Stimulated activated CD4-positive, alpha-beta T cell treated with anti-CD3 and anti-CD28 coated beads, Interleukin-15, amount 100 ng/mL, for 1 hour (primary cell): ENCODE measurements at places on chromosomes 6 and 20.

DNA sequence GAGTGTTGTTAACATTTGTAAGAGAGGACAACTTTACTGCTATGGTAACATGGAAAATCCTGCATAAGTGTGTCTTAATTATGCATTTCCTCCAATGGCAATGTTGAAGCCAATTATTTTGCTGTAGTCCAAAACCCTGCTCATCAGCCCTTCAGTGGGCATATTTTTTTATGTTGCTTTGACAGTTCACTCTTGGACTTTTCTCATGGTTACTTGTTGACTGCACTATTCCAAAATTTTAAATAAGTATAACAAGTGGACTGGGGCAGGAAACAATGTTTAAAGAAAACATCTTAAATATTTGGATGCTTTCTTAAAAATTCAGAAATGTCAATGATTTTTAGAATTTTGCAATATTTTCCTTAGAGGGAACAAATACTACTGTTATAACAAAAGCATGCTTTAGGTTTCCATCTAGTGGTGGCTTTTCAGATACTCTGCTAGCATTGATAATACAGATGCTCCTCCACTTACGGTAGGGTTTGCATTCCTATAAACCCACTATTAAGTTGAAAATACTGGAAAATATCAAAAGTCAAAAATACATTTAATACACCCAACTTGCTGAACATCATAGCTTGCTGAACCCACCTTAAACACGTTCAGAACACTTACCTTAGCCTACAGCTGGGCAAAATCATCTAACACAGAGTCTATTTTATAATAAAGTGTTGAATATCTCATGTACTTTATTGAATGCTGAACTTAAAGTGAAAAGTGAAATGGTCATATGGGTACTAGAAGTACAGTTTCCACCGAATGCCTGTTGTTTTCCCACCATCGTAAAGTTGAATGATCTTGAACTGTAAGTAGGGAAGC lies 86.4 kb downstream of the ADGRG6 start:
- no peak for DNase-seq

- DNase-seq: no peak
Observed at GRCh38 chr6:72205500-72205899, 319.1 kb downstream of the RIMS1 start.

- DNase-seq: peak; percentile 54
Observed at GRCh38 chr6:106520711-106521401, 108.4 kb downstream of the RTN4IP1 start.

- DNase-seq: no peak
Observed at GRCh38 chr6:122653094-122653493, 42.9 kb downstream of the PKIB start.

- DNase-seq: no peak
Observed at GRCh38 chr6:161542346-161542980, 268.6 kb upstream of the AGPAT4 start.

DNA sequence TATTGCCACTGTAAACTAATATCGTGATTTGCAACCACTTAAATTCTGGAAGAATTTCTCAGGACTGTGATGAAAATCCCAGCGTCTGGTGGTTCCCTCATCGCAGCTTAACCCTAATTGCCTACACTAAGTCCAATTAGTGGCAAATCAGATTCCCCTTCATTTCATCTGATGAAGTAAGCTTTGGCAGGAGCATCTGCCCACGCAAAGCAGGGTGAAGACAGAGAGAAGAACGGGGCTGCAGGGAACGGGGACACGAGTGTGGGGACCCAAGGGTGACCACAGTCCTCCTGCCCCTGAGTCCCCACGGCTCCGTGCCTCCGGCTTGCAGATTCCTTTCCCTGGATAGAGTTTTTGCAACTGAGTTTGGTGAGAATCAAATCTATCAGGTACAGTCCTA lies 159.5 kb downstream of the LY86 start:
- no peak for DNase-seq

GRCh38 chr20:17471606-17472187 lies 59.5 kb downstream of the BFSP1 start:
- no peak for DNase-seq

DNA sequence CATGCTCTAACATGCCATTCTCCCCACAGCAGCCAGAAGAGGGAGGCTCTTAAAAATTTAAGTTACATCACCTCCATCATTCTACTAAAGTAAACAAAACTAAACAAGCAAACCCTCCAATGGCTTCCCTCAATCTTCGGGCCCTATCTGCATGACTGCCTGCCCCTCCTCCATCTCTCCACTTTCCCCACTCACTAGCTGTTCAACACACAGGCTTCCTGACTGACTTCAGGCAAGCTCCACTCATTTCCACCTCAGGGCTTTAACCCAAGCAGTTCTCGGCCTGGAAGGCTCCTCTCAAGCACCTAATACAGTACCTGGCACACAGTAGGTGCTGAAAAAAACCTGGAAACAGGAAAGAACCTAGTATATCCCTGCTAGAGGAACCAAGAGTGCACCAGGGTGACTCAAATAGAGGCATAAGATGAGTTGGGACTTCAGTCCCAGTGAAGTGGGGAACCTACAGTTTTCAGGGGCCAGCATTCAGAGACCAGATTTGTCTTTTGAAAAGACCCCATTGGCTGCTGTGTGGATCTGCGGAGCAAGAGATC lies 2.8 kb downstream of the AHCY start:
- no peak for DNase-seq

DNA sequence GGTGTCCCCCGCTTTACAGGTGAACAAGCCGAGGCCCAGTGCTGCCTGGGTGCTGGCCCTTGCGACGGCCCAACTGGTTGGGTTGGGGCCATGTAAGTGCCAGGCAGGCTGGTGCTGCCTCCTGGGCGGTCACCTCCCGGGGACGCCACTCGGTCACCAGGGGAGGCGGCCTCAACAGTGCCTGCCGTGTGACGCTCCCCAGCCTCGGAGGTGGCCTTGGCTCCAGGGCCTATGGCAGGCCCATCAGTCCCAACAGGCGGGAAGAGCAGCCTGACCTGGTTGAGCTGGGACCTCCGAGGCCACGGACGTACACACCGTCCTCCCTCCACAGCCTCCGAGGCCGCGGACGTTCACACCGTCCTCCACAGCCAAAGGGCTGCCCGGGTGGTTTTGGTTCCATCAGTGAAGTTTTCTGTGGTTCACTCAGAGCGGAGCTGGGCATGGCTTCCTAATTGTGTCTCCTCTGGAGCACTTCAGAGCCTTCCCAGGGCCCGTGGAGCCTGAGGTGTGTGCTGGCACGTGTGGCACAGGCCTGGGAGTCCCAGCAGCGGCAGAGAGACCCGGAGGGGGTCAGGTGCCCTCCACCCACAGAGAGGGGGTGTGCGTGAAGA lies 19.3 kb upstream of the SLCO4A1 start:
- no peak for DNase-seq

GRCh38 chr6:99822741-99823512 lies 171.1 kb downstream of the MCHR2 start:
- no peak for DNase-seq

- no peak for DNase-seq
Observed at GRCh38 chr6:132504757-132505156, 8.2 kb downstream of the STX7 start.

DNA sequence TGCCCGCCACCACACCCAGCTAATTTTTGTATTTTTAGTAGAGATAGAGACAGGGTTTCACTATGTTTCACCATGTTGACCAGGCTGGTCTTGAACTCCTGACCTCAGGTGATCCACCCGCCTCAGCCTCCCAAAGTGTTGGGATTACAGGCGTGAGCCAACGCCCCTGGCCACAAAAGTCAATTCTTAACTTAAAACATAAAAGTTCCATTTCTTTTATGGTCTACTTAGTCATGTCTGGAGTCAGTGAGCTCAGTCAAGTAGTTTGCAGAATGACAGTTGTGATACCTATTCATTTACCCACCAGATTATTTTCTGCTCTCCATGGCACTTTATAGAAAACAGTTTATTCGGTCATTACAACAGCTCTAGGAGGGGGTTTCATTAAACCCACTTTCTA lies 103.1 kb upstream of the ESR1 start:
- no peak for DNase-seq

GRCh38 chr20:4720977-4721349 lies 746 bp upstream of the PRND start:
- no peak for DNase-seq

DNA sequence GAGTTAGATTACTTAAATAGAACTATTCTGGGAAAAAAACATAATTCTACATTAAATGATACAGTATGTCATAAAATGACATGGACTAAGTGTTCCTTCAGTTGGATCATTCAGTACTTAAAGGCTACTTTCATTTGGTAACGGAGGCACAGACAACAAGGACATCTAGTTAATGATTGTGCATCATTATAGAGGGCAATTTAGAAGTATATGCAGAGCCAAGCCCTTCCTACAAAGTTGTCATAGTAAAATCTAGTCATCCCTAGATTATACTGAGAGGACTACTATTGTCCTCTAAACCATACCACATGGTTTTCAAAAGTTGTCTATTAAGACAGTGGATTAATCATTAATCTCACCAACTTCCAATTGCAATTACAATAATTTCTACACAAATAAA lies 53.9 kb upstream of the STXBP5 start:
- DNase-seq: no peak

- no peak for DNase-seq
Observed at GRCh38 chr6:119322034-119322433, 27.5 kb downstream of the MAN1A1 start.

- no peak for DNase-seq
Observed at GRCh38 chr6:110882274-110882619, 7.7 kb downstream of the AMD1 start.

GRCh38 chr6:151914484-151914883 lies 107.0 kb downstream of the ESR1 start:
- no peak for DNase-seq

- DNase-seq: no peak
Observed at GRCh38 chr6:40634429-40634828, 47.3 kb upstream of the LRFN2 start.

DNA sequence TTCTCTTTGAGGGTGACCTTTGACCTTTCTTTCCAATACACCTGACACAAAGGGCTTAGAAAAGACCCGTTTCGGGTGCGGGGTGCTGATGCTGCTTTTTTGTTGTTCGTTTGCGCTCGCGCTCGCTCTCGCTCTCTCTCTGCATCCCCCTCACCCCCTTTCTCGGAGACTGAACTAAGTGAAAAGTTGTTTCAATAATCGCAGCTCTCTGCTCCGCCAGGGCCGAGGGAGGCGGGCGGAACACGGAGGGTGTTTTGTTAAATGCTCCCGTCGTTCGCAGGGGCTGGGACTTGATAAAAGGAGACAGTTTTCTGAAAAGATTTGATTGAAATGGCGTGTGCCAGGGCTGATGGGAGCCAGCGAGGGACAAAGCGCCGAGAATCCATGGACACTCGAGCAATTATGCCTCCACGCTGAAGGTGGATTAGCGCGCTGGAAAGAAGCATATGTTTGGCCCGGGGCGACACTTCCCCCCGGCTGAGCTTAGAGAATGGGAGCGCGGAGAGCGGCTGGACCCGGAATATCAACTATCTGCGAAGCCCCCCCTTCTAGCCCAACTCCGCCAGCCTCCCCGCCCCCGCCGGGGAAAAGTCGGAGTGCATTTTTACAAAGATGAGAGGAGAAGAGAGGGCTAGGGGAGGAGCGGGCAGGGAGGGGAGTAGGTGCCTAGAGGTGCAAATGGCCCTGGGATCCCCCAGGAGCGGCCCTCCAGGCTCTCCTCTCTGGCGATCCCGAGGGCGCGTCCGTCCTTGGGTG lies 25.0 kb downstream of the TFAP2A start:
- DNase-seq: no peak

- no peak for DNase-seq
Observed at GRCh38 chr6:112286010-112286409, 31.6 kb upstream of the LAMA4 start.

GRCh38 chr6:10406556-10406955 lies 8.3 kb downstream of the TFAP2A start:
- no peak for DNase-seq

GRCh38 chr20:8116067-8116811 lies 15.8 kb upstream of the PLCB1 start:
- no peak for DNase-seq

DNA sequence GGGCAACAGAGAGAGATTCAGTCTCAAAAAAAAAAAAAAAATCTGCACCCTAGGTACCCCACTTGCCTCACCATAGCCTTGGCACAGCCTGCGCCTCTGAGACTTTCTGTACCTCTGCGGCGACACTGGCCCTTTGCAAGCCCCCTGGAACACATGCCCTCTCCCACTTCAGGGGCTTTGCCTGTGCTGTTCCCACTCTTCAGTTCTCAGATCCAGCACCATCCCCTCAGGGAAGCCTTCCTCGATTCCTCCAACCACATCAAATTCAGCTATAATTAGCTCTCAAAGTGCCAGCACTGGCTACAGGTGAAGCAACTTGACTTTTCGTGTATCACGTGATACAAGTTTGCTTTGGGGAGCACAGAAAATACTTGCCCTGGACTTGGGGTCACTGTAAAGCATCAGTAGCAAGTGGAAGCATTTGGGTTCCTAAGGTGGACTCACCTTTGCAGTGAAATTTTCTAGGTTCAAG lies 2.1 kb upstream of the UBE2V1 start:
- no peak for DNase-seq

DNA sequence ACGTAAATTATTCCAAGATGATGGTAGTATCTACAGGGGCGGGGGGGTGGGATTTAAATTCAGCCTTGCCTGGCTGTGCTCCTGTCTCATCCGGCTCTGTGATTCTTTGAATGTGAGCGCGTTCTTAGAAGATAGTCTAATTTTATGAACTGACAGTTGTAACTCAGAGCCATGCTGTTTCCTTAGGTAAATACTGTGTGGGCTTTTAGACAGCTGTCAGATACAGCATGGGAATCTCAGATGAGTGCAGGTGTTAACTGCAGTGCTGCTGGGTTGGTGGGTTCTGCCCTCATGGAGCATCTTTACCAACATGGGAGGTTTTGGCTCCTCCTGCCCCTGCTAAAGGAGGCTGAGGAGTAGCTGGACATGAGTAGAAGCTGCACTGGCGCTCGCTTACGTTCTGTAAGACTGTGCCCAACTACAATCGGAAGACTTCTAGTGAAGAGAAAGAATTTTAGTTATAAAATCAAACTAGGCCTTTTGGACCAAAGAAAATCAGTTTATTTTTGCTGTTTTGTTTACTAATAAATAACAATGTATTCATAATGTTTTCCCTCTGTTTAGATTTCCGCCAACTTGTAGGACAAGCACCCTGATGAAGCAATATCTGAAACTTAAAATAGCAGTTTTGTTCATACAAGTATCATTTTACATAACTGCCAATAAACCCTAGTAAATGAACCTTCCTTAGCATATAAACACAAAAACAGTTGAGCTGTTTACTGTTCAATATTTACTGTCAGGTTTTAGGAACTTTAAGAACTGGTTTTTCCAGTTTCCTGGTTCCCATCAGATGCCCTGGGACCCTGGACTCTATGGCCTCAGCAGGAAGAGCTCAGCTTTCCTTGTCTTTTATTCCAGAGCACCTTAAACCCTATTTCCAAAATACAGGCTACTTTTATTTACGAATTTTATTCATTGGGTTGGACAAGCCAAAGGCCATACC lies 66.1 kb downstream of the FAM120B start:
- DNase-seq: no peak

- DNase-seq: no peak
Observed at GRCh38 chr20:63568986-63569949, 4.8 kb downstream of the HELZ2 start.

- no peak for DNase-seq
Observed at GRCh38 chr20:666877-667276, 8.7 kb downstream of the SCRT2 start.

- no peak for DNase-seq
Observed at GRCh38 chr20:49372095-49372734, 94.4 kb upstream of the ZNFX1 start.

- no peak for DNase-seq
Observed at GRCh38 chr20:40698744-40699143, 9.7 kb upstream of the MAFB start.
